Nasal cavity respiratory epithelium epithelial cell of viscerocranial mucosa (primary cell): ENCODE measurements at places on chromosomes 3 and 15. TPM values are rescaled to one million over a fixed set of nuclear protein-coding genes. Genes with fewer than 3 reads are reported as not detected.

PIK3R4 gene
- total RNA-seq: 32.5 and 37.2 TPM in 2 replicates

BCL2A1 gene
- 0.28 TPM in 1 of 2 replicates, not detected in the other for total RNA-seq

PSMD2 gene
- 448 and 508 TPM in 2 replicates for total RNA-seq

PRTG gene
- total RNA-seq: under 0.01 TPM in 1 of 2 replicates, not detected in the other

CLDN16 gene
- 1.0 and 3.4 TPM in 2 replicates for total RNA-seq

ATP10A gene
- under 0.01 and 1.00 TPM in 2 replicates for total RNA-seq

IQCF5 gene
- total RNA-seq: not detected in 2 replicates

GOLGA6D gene
- under 0.01 TPM in 1 of 2 replicates, not detected in the other for total RNA-seq

CPN2 gene
- total RNA-seq: not detected in 2 replicates

PLIN1 gene
- 0.34 and 0.43 TPM in 2 replicates for total RNA-seq

RBMS3 gene
- total RNA-seq: 6.8 and 10.5 TPM in 2 replicates

GP9 gene
- total RNA-seq: not detected in 2 replicates
